Erythroblast (primary cell): ENCODE measurements at places on chromosomes 3 and 15.

- peak; percentile 25 for DNase-seq
These were observed 52.3 kb upstream of the CHRNA7 start for GRCh38 chr15:31977812-31978661.

- no peak for DNase-seq
These were observed 219.3 kb upstream of the NR2E3 start for GRCh38 chr15:71591057-71591456.

GRCh38 chr15:79283252-79284048, 928 bp downstream of the ANKRD34C start:
- DNase-seq = peak; percentile 37

GRCh38 chr3:5330152-5330810, 142.8 kb downstream of the EDEM1 start:
- no peak for DNase-seq

- DNase-seq = no peak
These were observed 69.6 kb downstream of the EFCAB12 start for GRCh38 chr3:129358772-129359371.

DNA sequence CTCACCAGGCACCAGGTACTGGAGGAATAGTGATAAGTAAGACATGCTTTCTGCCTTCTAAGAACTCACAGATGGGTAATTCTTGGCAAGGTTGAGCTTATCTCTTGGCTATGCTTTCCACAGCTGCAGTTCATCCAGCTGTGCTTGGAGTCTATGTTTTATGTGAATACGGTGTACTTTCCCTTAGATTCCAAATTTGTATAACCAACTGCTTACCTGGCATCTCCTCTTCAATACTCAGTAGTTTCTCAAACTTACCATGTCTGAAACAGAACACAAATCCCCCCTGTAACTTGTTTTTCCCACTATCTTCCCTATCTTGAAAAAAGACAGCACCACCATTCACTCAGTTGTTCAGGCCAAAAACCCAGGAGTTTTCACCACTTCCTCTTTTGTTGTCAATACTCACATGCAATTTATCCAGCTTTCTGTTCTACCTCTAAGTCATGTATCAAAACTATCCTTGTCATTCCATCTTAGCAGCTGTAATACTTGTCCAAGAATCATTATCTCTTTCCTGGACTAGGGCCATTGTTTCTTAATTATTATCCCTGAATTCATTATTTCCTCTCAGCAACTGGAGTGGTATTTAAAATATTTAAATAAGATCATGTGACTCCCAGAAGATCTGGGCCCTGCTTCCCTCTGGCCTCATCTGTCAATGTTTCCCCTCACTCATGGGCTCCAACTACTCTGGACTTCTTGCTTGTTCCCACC, 32.6 kb downstream of the COL6A5 start:
- DNase-seq = peak; percentile 81

GRCh38 chr3:10453431-10454163, 51.8 kb downstream of the ATP2B2 start:
- no peak for DNase-seq

DNA sequence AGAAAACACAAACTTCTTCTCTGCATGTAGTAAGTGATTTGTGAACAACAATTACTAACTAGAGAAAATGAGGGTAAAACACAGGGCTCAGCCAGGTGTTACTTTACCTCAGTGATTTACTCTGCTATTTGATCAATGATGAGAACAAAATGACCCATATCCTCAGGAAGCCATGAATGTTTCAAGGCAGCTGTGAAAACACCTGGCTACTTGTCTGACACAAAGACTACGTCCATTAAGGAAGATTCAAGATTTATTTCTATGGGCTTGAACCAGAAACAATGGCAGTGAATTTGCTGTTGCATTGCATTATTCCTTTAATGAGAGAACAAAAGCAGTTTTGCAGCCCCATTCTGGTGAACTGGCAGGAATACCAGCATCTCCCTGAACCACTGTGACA, 374.6 kb upstream of the ARL6 start:
- DNase-seq = no peak

DNA sequence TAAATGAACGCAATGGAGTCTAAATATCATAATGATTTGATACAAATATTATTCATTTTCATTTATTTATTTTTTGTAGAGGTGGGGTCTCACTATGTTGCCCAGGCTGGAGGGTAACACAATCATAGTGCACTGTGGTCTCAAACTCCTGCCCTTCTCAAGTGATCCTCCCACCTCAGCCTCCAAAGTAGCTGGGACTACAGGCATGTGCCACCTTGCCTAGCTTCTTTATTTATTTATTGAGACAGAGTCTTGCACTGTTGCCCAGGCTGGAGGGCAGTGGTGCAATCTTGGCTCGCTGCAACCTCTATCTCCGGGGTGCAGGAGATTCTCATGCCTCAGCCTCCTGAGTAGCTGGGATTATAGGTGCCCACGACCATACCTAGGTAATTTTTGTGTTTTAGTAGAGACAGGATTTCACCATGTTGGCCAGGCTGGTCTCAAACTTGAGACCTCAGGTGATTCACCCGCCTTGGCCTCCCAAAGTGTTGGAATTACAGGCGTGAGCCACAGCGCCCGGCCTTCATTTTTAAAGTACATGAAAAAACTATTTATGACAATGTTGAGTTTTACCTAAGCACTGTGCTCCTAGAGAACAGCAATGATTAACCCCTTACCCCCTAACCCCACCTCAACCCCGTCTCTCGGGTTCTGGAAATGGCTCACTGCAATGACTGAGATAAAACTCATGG, 4.0 kb upstream of the AEN start:
- DNase-seq = no peak

DNA sequence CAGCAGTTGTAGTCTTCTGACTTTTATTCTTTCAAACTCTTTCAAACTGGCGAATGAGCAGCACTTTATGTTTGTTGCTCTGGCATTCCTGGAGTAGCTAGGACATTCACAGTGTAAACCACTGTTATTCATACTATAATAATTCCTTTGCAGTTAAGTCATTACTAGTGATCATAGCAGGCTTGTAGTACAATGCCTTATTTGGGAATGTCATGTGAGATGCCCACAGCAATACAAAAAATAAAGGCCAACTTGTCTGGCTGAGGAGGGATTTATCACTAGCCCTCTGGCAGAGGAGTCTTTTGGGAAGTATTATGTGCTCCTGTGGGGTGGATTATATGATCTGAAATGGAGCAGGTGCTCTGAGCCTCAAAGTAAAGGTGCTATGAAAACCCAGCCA, 197.2 kb downstream of the VGLL3 start:
- DNase-seq = no peak

GRCh38 chr3:46080969-46081345, 53.7 kb upstream of the XCR1 start:
- no peak for DNase-seq

GRCh38 chr3:160409812-160410610, 10.6 kb downstream of the SMC4 start:
- no peak for DNase-seq

DNA sequence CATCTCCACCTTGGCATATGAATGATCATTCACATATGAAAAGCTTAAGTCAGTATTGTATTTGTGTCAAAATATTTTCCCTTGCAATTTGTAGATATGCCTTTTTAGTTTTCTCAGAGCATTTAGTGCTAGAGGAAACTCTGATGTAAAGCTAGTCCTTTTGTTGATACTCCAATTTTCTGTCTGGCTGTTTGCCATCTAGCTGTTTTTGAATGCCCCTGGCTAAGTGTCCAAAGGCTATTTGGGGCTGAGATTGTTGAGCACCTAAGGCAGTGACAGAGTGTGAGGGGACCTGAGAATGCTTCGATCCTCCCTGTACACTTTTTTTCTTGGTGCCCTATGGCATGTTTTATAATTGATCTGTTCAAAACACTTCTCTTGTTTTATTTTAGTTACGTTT, 3.1 kb downstream of the SLC51B start:
- no peak for DNase-seq

DNA sequence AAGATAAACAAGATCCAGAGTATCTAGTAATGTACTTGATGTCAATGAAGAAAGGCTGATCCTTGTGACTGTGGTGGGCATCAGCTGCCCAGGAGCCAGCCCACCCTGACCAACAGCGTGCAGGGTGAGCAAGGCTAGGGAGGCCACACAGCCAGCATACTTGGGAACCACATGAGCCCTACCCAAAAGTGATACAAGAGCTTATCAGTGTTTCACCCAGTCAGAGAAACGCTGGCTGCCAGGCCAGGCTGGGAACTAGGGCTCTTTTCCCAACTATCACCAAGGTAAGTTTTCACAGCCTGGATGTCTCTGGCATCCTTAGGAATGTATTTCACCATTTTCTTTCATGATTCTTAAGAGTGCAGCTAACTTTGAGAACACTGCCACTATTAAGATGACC, 24.9 kb downstream of the CHAC1 start:
- no peak for DNase-seq

- DNase-seq = no peak
These were observed 190.8 kb downstream of the VGLL3 start for GRCh38 chr3:86800116-86800515.

- DNase-seq = no peak
These were observed 106.6 kb upstream of the PTPRG start for GRCh38 chr3:61454801-61455200.

GRCh38 chr3:69420781-69421520, 35.1 kb upstream of the FRMD4B start:
- no peak for DNase-seq

- DNase-seq = peak; percentile 48
These were observed 615 bp downstream of the HES1 start for GRCh38 chr3:194136519-194137007.

GRCh38 chr3:45208586-45208985, 17.5 kb downstream of the TMEM158 start:
- no peak for DNase-seq

- DNase-seq = no peak
These were observed 207.2 kb upstream of the GBE1 start for GRCh38 chr3:81968658-81969057.

- DNase-seq = no peak
These were observed 50.3 kb downstream of the BTLA start for GRCh38 chr3:112448939-112449338.

DNA sequence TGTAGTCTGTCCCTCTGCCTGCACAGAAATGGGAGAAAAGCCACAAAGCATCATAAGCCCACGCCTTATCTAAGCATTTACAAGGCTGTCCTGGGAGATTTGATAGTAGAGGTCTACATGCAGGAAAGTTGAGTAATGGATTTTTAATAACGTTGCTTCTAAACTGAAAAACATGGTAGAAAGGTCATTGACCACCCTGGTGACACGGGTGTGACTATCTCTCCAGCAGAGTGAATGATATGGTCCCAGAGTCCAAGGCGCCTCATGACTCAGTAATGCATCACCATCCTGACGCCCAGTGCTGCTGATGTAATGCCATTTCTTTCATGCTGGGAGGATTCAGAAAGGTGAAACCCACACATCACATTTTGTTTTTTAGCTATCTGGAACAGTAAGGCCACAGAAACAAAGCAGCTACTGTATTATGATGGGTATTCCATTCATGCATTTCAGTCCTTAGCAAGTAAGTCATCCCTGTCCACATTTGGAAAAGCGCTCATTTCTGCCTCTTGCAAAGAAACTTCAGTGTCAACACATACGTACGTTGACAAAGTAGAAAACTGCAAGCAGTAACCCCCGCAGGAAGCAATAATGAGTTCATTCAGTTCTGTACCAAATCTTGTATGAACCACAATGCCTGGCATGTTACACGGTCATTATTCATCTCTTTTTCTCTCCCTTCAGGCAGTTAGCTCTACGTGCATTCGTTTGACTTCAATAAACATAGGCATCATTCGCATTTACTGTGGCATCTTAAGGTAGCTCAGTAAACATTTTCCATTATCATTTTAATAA, 483.5 kb downstream of the GABRG3 start:
- DNase-seq = peak; percentile 1

GRCh38 chr15:95812491-95812890, 518.0 kb upstream of the NR2F2 start:
- DNase-seq = no peak

DNA sequence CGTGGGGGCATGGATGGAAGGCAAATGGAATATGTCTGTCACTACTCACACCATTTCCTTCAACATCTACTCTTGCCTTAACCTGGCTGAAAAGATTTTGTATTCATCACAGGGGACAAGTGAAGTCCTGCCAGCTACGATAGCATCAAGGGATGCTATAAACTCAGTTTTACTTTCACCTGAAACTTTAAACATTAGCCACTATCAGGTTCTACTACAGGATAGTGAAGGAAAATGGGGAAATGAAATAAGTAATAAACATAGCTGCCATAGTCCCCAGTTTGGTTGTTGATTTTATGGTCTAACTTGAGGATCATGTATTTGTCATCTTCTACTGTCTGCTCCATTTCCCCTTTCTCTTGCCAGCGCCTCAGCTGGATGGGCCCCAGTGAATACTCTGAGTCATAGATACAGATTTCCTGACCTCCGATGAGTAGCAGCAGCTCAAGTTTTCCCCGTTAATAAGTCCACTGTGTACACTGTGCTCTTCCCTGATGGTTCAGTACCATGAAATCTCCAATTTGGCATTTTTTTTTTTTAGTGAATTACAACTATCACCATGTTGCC, 338.2 kb upstream of the SLCO3A1 start:
- no peak for DNase-seq

GRCh38 chr3:175417426-175417825, 558.3 kb downstream of the NAALADL2 start:
- no peak for DNase-seq

DNA sequence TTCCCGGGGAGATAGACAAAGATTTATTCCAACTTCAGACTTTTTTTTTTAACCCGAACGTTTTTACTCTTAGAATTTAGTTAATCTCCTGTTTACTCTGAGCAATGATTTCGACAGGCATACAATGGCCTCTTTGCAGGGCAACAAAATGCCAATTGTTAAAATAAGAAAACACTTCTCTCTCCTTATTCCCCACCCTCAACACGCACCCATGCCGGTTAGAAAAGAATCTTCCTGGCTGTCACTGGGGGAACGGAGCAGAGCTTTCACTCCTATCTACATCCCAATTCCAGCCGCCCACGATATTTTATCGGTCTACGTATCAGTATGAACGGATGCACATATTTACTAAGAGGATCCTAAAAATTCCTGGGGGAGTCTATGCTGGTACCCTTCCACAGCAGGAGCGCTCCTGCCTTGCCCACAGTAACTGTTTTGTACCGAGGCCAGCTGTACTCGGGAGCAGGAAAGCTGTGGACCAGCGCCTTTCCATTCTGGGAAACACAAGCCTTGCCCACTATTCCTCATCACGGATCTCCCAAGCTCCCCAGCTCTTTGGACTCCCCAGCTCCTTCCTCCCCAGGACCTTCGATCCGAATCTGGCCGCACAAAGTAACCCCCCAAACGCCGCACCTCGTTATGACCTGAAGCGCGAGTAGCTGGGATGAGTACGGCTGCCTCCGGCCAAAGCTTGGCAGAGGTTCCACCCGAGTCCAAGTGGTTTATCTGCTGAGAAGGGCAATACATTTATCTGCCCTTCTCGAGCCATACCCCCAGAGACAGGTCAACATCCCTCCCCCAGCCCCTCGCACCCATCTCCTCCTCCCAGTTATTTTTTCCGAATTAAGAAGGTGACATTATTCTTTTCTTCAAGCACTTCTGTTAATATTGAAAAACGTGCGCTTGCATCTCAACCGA, 2.2 kb upstream of the FOXB1 start:
- no peak for DNase-seq

- DNase-seq = no peak
These were observed 410.6 kb upstream of the THRB start for GRCh38 chr3:24905266-24905665.

GRCh38 chr3:53328746-53329145, 18.6 kb downstream of the DCP1A start:
- peak; percentile 63 for DNase-seq
